NCI-H1417 treated with DMSO at 0.1 percent for 48 hours (cell line): ENCODE measurements at places on chromosomes 11 and 22.

DNA sequence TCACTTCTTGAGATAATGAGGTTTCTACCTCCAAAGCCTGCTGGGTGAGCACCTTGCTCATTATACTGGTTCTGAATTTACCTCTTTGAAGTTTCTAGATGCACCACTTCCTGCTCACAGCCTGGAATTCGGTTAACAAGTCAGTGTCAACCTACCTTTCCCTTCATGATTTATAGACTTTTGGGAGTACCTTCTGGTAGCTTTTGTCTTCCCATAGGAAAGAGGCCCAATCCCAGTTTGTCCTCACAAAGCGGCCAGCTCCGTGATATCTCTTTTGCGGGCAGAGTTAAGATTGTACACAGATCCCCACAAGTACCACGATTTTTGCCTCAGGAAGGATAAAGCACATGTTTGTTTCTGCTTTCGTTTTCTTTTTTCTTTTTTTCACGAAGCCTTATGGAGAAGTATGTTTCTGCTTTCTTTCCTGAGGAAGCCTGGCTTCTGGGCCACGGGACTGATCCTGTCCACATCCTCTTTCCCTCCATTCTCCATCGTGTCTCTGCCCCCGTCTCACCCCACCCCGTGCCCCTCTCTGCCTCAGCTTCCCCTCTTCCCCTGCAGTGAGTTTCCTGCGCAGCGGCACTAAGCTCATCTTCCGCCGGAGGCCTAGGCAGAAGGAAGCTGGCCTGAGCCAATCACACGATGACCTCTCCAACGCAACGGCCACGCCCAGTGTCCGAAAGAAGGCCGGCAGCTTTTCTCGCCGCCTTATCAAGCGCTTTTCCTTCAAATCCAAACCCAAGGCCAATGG, 5.7 kb upstream of the HINFP start:
- DNase-seq: no peak

GRCh38 chr22:24265734-24266133, 4.9 kb upstream of the SPECC1L start:
- DNase-seq: no peak

- DNase-seq: no peak
These were observed 130.1 kb downstream of the SOX6 start for GRCh38 chr11:16226245-16226644.

DNA sequence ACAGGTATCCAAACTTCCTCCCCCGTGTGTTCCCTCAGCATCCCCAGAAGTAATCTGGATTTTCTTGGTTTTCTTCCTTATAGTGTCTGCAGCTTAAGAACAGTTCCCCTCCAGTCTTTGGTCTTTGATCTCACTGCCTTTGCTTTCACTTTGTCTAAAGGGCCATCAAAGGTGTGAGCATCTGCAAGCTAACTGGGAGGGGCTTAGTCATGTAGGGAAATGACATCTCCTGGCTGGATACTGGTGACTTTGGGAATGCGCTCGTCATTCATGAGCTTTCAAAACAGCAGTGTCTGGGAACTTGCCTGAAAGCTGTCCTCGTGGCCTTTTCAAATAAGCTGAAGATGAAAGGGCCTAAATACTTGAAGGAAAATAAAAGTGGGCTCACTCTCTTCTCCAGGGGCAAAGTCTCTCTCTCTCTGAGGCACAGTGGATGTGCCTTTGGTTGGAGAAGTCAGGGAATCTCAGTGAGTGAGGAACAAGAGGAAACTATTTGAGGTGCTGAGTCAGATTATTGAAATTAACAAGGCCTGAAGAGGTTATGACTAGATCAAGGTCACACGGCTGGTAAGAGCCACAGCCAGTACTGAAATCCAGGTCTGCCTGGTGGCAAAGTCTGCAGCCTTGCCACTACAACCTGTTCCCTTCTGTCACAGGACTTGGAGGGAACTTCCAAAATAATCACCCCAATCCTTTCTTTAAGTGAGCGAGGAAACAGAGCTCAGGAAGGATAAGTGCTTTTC, 45.6 kb upstream of the TENM4 start:
- no peak for DNase-seq

- DNase-seq: no peak
These were observed 16.2 kb downstream of the PIWIL3 start for GRCh38 chr22:24758164-24758799.

- DNase-seq: no peak
These were observed 118.0 kb downstream of the SIK3 start for GRCh38 chr11:116980136-116980793.

DNA sequence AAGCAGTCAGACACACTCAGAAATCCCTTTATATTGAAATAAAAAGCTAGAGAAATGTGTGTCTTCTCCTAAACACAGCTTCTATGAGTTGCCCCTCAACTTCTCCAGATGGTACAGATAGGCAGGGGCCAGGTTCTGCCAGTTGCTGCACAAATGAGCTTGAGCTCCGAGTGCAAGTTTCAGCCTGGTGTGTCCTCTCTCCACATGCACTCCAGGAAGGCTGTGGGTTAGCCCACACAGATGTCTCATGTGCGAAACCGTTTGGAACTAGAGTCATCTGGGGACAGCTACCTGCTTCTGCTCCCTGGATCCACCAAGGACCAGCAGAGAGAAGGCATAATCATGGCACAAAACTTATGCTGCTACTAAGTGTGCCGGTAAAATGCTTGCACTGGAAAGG, 812.6 kb downstream of the OPCML start:
- DNase-seq: no peak

DNA sequence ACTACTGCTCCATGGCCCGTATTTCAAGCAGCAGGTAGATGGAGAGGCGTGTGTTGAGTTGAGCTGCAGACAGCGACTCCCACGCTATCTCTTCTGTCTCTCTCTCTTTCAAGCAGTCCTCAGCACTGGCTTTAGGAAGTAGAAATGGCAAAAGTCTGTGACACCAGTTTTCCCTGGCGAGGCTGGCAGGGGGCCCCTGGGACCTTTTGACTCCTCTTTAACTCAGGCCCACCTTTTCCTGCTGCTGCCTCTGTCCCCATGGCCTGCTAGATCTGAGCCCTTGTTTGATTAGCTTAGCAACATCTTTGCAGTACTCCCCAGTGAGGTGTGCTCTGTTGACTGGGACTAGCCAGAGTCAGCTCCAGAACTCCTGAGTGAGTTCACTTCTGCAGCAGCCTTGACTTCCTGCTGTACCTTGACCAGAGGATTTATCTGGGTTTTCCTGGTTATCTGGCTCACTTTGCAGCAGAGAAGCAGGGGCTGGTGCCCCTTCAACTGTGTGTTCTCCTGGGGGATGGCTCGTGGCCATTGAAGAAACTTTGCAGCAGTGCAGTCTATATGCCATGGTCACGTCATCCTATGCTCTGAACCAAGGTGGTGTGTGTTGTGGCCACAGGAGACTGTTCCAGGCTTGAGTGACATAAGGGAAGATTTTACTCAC, 183.9 kb downstream of the DBX1 start:
- DNase-seq: no peak
